ENCODE measurements at places on chromosomes 3 and 15.

- no peak for DNase-seq
Observed at GRCh38 chr15:29266052-29266582, 3.5 kb downstream of the NSMCE3 start.

DNA sequence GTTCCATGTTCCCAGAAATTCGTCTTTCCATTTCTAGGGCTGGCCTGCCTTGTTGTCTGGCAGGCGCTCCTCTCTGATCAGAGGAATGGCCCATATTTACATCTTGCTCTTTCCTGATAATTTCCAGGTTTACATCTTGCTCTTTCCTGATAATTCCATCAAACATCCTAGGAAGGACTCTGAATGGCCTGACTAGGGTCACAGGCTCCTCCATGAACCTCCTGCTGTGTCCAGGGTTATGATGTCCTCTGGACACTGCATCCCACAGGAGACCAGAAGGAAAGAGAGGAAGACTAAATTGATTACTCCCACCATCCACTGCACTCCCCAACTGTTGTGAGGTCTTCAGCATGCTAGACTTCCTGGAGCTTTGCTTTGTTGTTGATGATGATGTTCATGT is 75.4 kb downstream of the CLSTN2 start:
- no peak for DNase-seq

- no peak for DNase-seq
Observed at GRCh38 chr3:52493232-52494017, 1.7 kb upstream of the STAB1 start.

DNA sequence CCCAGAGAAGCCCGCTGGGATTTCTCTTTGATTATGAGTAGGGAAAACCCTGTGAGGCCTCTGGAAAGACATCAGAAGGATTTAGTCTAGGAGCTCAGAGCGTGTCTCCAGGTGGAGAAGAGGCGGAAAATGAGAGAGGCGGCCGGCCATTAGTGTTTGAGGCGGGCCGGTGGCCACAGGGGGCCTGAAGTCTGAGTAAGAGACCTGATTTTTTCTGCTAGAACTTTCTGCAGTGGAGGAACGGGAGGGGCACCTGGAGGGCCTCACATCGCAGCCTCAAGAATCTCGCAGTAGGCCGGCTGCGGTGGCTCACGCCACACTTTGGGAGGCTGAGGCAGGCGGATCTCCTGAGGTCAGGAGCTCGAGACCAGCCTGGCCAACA is 28.5 kb downstream of the KLHDC8B start:
- DNase-seq = no peak

DNA sequence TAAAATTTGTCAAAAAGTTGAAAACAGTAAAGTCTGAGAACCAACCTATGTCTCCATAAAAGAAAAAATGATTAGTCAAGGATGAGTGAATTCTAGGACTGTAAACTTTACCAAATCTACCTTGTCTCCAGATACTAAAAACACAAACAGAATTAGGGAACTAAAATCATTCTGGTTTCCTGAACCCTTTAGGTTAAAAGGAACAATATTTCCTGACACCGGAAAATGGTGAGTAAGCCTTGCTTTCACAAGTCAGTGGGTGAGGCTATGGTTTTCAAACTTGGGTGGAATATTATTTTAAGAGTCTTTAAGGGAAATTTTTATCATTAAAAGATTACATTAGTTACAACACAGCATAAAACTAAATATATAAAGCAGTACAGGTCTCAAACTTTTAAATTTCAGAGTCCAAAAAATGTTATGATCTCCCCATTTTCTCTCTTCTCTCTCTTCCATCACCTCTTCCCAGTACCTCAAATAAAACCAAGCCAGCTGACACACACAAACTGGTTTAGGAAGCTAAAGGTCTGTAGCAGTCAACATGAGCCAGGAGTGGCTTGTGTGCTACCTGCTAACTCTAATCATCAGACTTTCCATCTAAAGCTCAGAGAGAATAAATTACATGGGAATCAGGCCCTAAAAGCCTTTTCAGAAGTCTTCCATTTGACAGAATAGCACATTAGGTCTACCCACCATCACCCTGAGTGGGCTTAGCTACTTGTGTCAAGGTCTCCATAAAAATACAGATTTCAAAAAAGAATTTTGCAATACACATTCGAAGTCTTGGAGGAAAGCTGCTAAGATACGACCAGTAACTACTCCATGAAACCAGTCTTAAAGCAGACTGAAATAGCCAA is 2.2 kb downstream of the SLC12A6 start:
- peak; percentile 90 for DNase-seq

DNA sequence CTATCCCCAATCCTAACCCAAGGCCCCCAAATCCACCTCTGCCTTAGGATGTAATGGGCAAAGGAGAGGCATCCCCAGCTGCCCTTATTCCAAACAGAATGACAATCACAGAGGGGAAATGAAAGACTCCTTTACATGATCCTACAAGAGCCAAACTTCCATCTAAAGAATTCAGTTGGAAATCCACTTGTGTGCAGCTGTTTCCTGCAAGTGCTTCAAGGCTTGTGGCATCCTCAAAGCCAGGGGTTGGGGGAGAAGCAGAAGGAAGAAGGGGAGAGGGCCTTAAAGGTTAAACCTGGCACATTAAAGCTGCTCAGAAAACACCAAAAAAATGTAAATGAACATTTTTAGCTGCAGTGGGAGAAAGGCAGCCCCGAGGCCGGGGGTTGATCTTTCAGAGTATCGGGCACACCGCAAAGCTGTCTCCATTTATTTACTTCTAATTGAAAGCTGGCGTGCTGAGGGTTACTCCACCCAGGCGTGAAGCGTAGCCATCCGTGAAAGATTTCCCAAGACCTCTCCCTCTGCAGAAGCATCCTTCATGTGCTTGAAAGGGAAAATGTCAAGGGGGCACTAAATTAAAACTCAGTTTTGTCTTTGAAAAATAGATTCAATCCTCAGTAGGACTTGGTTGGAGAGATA is 217.8 kb downstream of the SHQ1 start:
- DNase-seq = no peak

- DNase-seq = no peak
Observed at GRCh38 chr15:75460646-75461045, 9.2 kb upstream of the SIN3A start.

GRCh38 chr3:197460002-197460401 is 95.8 kb downstream of the BDH1 start:
- DNase-seq = no peak

DNA sequence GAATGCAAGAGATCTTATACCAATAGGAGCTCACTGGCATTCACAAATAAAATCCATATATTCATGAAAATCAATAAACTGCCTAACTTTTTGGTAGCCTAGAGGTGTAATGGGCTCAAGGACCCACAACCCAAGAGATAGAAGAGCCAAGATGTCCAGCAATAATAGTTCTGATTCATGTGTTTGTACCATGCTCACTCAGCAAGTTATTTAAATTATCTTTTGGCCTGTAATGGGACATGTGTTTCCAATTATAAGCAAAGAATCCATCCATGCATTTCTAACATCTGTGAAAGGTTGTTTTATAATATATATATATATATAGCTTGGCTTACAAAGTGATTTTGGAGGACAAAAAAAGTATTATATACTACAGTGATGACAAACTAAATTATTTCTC is 29.7 kb upstream of the SHC4 start:
- no peak for DNase-seq

GRCh38 chr15:90955624-90956273 is 1.1 kb downstream of the RCCD1 start:
- DNase-seq = no peak

DNA sequence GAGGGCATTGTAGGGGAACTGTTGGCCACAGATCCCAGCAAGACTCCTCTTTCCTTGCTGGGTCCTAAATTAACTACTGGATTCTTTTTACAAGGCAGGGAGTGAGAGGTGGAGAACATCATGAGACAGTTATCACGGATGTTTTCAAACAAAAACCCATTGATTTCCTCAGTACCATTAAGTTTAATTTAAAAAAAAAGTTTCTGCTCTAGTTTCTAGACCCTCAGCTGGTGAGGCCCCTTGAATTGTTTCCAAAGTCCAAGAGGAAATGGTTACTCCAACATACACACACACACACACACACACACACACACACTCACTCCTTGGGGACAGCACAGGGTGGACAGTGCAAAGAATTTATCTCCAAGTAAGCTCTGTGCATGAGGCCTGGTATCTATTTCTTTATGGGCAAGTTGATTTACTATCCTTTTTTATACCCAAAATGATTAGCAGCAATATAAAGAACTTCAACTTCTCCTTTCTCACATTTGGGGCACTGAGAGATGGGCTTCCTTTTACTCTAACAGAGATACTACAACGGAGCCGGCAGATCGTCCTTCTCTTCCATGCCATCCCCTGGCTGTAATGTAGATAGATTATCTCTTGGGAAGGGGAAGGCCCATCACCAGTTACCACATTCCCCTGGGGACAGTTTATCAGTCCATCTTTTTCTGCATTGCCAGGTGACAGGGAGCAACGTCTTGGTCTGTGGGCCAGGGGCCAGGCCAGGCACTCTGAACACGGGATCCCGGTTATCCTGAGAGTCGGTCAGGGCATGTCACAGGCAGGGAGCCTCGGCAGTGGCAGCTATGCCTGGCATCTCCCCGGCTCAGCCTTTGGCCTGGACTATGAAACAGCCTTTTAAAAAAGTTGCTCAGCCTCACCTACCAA is 54.7 kb downstream of the CORO2B start:
- DNase-seq = no peak

GRCh38 chr3:161372321-161373260 is 1.3 kb upstream of the SPTSSB start:
- DNase-seq = no peak

DNA sequence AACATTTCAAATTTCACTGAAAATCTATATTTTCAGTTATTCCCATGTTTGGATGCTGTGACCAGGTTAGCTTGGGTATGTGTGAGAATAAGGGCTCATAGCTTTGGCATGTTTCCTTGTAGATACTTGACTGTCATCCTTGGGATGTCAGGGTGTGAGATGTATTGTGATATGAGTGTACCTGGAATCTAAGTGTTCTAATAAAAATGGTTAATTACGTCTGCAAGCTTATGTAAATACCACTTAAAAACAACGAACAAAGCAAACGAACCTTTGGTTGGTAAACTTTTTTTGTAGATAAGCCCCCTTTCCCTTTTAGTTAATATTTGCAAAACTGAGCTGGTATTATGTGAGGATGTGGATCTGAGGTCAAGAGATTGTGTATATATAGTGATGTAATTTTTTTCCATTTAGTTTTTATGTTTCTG is 63.5 kb downstream of the FNDC3B start:
- DNase-seq = no peak

- no peak for DNase-seq
Observed at GRCh38 chr3:138457863-138458735, 23.7 kb downstream of the ESYT3 start.

DNA sequence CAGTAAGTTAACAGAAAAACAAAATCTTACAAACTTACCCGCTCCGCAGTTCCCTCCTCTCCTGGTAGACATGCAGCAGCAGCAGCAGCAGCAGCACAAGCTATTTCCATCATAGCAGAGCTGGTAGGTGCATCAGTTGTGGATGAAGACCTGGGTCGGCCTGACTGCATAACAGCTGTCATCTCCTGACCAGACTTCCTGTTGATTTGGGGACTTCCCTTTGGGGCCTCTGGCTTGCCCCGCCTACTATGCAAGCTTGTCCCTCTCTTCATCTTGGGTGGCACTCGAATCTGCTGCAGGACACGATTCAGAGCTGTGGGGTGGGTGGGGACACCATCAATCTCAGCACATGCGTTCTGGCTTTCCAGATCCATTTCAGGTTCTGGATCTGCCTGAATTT is 65.7 kb downstream of the TMCC1 start:
- peak; percentile 60 for DNase-seq

- DNase-seq = no peak
Observed at GRCh38 chr3:47193871-47194859, 30.3 kb upstream of the SETD2 start.

GRCh38 chr3:109316162-109316730 is at the start of gene DPPA2:
Gene DPPA2 (minus strand): TSS chr3:109316517. CDS start chr3:109314542, 1,975 bp downstream.
- no peak for DNase-seq

GRCh38 chr3:113234688-113235260 is 23.4 kb downstream of the BOC start:
- DNase-seq = no peak

DNA sequence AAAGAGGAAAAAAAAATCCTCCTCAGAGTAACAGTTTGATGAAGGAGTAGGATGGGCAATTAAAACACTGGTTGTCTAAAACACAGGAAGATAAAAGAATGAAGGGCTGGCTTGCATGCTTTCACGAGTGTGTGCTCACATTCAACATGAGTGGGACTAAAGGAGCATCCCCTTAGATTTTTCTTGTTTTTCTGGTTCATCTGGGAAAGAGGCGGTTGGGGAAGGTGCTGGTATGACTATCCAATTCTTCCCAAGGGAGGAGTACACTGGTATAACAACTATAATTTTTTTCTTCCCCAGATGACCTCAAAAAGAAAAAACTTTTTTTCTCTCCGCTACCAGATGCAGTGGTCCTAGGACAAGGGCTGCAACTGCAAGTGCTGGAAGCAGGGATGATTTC is 143.7 kb downstream of the MYO9A start:
- no peak for DNase-seq

- no peak for DNase-seq
Observed at GRCh38 chr3:14521611-14522010, 18.5 kb downstream of the GRIP2 start.

GRCh38 chr3:61831973-61832372 is 270.6 kb downstream of the PTPRG start:
- no peak for DNase-seq

DNA sequence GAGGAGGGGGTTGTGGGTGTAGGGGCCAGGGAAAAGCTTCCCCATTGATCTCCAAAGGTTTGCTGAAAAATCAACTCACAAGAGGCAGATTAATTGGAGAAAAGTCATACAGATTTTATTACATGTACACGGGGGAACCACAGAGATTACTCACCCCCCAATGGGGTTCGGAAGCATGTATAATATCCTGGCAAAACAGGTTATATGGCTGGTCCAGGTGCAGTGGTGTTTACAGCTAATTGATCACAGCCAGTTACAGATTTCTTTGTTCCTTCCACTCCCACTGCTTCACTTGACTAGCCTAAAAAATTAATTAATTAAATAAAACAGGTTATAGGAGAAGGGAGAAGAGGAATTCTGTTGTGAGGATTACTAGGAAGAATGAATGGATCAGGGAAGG is 22.4 kb downstream of the PRKCI start:
- DNase-seq = no peak

DNA sequence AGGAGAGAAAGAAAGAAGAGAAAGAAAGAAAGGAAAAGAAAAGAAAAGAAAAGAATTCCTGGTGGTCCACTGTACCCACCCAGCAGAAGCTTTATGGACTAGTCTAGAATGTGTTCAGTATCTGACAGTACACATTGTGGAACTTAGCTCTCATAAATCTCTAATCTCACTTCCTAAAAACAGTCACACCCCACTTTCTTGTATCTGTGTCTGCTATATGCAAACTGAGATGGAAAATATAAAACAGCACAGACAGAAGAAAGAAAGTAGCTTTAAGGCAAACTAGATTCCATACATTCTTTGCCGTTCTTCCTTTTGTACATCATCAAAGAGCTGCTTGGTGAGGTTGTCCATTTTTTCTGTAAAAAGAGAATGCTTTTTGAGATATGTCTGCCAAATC is 41.1 kb upstream of the GNB5 start:
- no peak for DNase-seq

DNA sequence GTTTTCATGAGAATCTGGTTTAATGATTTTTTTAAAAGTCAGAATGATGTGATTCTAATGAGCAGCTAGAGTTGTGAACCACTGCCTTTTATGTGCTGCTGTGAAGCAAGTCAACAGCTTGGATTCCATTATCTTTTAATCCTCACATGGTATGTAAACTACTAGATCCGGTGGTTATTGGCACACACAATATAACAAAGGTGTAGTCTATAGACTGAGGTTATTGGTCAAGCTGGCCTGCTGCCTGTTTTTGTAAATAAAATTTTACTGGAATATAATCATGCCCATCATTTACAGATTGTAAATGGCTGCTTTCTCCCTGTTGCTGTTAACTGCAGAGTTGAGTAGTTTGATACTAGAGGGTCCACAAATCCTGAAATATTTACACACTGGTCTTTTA is 103.1 kb downstream of the OTOL1 start:
- DNase-seq = no peak
